Pulmonary artery endothelial cell (primary cell): ENCODE measurements at places on chromosomes 12 and 14. TPM values are rescaled to one million over a fixed set of nuclear protein-coding genes. Genes with fewer than 3 reads are reported as not detected.

- DNase-seq, result no peak
These were observed 3.0 kb upstream of the TBX3 start for GRCh38 chr12:114686773-114687500.

GRCh38 chr14:84409435-84409834, 1120.5 kb upstream of the FLRT2 start:
- no peak for DNase-seq

GRCh38 chr12:103269946-103270345, 225.8 kb downstream of the C12orf42 start:
- no peak for DNase-seq

DNA sequence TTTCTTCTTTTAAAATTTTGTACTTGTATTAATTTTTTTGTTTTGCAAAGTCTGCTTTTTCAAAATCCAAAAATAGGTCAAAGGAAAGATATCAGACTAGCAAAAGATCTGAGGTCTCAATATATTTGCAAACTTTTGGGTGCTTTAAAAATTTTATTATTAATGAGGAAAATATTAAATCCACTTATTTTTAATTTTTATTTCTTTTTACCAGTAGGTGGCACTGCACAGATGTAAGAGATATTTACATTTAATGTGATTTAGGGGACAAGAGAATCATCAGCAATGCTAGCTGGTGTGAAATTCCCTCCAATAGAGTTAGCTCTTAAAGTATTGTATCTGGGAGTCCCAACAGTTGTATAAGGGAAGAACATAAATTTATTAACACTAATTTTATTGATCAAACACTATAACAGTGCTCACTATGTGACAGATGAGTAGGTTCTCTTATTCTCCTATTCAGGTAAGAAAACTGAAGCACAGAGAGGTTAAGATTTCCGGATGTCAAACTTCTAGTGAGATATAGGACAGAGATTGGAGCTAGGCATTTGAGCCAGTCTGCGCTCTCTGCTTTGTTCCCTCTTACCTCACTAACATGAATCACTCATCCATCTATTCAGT, 30.5 kb downstream of the ALX1 start:
- DNase-seq, result no peak

DNA sequence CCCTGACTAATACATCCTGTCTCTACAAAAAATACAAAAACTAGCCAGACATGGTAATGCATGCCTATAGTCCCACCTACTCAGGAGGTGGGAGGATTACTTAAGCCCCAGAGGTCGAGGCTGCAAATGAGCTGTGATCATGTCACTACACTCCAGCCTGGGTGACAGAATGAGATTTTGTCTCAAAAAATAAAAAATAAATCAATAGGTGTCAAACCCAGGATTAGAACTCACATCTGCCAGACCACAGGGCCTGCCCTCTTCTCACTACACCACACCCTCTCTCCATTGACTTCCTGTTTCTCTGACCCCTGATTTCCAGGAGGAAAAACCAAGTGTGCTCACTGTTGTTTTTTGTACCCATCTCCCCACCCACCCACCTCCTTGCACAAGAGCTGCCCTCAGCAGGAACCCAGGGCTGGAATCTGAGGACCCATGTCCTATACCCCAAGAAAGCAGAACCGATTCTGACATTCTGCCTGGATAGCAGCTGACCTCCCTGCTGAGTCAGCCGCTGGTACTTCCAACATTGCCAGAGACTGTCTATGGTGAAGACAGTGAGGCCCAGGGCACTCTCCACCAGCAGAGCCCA, 6.2 kb downstream of the CMKLR1 start:
- no peak for DNase-seq

GRCh38 chr12:64611341-64612284, 1.3 kb downstream of the RASSF3 start:
- DNase-seq, result no peak

- no peak for DNase-seq
These were observed 90.7 kb upstream of the KRR1 start for GRCh38 chr12:75602106-75602505.

Gene AQP6
- 0.04 TPM in 1 of 2 replicates, not detected in the other for total RNA-seq

Gene IFNG
- not detected in 2 replicates for total RNA-seq
